AG09309 (cell line): ENCODE measurements at places on chromosomes 2 and 18.
A peak's percentile ranks its signal among the peaks of the same experiment; 100 is the strongest.

DNA sequence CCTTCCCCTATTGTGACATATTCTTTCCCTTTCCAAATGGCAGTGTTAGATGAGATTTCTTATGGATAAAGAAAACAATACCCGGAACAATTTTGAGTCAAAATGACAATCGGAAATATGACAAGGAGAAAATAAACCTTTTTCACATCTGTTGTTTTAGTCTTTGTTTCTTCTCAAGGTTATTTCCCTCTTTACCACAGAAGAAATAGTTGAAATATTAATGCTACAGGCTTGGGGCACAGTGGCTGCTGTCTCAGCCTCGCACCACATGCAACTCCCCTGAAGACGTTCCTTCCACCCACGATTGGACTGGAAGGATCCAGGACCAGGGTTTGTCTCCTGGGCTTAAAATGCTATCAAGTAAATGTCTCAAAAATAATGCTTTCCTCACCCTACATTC lies 77.6 kb downstream of the FHOD3 start:
- DNase-seq, result no peak

DNA sequence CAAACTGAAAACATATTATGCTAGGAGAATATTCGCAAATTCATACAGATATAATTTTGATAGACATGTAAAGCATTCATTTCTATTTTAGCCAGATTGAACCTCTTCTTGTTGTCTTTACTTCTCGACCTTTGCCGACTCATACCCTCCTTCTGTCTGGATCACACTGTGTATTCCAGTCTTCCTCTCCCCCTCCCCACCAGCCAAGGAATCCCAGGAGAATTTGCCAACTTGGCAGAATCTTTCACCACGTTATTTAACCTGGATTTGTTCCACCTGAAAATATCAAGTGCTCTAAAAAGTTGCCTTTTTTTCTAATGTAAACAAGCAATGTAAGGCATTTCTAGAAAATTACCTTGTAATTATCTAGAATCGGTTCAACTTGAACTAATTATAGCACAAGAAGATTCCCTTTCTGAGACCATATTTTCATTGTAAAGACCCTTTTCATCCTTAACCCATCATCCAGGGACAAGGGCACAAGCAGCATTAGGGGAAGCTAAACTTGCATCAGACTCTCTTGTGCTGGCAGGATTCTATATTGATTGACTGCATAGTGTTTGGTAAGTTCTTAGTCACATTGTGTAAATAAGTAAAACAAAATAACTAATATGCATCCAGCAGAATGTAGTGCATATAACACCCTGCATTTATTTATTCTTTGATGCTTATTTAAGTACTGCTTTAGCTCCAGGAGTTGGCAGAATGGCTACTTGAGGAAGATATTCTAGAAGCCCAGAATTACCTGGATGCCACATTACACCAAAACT lies 1328.7 kb upstream of the NXPH2 start:
- DNase-seq, result no peak

GRCh38 chr2:128438586-128438985 lies 119.9 kb upstream of the HS6ST1 start:
- no peak for DNase-seq

DNA sequence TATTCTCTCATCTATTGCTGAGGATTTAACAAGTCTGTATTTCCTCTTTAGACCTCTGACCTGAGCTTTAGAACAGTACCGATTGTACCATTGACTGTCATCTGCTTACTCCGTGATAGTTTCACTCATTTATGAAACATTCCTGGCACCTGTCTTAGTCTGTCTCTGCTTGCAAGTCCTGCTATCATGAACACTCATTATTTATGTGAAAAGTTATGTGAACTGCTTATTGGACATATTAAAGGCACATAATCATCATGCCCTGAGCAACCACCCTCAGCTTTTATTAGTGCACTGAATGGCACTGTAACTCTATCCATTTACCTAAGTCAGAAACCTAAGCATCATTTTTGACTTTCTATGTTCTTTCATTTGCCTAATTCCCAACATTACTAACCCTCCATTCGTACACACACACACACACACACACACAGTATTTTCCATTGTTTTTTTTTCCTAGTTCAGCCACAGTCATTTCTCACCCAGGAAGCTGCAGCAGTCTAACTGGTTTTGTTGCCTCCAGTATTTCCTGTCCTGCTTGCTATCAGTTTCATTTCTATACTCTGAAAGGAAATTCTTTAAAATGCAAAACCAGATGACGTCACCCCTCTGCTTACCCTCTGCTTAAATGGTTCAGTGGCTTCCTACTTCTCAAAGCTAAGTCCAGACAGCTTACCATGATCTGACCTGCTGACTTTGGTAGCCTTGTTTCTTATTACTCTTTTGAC lies 146.1 kb downstream of the HAUS1 start:
- DNase-seq, result peak; percentile 34

- no peak for DNase-seq
Measured at GRCh38 chr2:124582387-124582786, 557.3 kb downstream of the CNTNAP5 start.

DNA sequence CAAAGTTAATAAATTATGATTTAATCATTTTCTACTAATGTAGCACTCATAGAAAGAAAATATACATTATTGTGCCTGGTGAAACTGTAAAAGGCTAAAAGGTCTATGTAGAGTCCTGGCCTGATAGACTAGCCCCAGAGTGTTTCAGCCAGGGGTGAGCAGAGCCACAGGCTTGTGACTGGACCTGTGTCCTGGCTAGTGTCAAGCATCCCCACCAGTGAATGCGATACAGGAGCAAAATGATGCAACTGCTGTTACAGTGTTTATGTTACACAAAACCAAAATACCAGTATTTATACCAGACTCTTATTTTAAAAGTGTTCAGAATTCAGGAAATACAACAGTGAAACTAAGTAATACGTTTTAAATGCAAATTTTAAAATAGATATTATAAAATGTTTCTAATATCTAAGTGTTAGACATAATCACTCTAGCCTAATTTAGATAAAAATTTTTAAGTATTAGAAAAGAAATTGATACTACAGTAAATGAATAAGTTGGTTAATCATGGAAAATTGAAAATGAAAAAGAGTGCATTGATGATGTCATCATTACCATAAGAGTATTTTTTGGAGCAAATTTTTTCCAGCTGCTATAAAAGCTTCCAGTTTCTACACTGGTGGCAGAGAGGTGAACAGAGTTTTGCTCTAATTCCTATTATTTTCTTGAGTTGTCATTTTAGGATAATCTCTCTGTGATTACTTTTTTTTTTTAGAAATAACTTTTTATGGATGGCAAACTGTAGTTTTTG lies 6.2 kb upstream of the TSPYL6 start:
- no peak for DNase-seq

DNA sequence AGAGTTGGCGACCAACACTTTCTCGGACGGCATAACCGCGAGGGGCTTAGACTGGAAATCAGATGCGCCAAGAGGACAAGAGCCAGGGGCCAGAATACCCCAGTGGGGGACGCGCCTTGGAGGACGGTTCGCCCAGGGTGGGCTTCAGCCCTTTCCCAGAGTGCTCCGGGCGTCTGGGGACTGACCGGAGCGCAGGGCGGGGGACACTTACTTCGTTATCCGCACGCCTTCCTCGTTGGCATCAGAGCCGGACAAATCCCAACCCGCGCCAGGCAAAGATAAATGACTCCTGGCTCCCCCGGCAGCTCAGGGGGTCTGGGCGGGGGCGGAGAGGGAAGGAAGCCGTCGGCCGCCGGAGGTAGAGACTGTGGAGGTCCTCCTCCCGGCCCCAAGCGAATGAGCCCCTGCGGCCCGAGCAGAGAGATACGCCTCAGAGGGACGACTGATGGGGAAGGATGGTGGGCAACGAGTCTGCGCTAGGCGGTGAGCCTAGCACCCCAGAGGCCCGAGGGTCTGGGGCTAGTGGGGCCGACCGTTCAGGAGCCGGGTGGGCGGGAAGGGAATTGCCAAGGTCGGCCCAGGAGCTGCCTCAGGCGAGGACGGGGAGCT lies 4.7 kb upstream of the SATB2 start:
- DNase-seq, result no peak

DNA sequence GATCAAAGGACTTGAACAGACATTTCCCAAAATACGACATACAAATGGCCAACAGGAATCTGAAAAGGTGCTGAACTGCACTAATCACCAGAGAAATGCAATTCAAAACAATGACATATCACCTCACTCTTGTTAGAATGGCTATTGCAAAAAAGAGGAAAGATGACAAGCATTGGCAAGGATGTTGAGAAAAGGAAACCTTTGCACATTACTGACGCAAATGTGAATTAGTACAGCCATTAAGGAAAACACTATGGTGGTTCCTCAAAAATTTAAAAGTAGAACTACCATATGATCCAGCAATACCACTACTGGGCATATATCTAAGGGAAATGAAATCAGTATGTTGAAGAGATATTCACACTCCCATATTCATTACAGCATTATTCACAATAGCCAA lies 57.7 kb upstream of the ASPRV1 start:
- DNase-seq, result no peak

- DNase-seq, result no peak
Measured at GRCh38 chr2:221943076-221943810, 355.6 kb downstream of the PAX3 start.

DNA sequence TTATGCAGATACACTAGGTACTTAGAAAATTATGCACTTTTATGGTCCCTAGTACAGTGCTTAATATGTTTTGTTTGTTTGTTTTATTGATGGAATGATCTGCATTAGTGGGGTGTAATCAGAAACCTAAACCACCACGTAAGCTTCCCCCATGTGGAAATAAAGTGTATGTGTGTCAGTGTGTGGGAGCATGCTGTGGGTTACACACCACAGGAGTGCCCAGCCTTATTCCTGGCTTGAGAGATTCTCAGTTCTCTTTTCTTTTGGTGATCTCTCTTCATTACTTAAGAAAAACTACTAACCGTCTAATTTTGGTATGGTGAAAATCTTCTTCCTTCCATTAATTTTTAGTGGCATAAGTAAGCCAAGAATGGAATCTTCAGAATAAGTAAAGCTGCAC lies 398.6 kb downstream of the DCDC2C start:
- no peak for DNase-seq

DNA sequence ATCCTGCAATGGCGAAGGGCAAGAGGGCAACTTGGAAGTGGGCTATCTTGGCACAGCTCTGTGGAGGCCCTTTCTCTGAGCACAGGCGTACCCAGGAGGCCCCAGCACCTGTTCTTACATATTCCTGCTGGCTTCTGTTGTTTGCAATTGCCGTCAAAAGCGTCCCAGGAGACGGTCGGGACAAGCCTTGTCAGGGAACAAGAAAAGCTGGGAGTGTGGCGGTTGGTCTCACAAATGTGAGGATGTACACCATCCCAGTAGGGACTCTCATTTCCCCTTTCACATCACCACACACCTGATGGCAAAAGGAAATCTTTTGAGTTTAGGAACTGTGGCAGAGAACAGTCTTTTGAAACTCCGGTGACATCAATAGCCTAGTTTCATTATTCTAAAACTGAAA lies 94.7 kb upstream of the EFEMP1 start:
- no peak for DNase-seq

GRCh38 chr2:175309799-175310198 lies 128.3 kb upstream of the ATP5MC3 start:
- peak; percentile 7 for DNase-seq

DNA sequence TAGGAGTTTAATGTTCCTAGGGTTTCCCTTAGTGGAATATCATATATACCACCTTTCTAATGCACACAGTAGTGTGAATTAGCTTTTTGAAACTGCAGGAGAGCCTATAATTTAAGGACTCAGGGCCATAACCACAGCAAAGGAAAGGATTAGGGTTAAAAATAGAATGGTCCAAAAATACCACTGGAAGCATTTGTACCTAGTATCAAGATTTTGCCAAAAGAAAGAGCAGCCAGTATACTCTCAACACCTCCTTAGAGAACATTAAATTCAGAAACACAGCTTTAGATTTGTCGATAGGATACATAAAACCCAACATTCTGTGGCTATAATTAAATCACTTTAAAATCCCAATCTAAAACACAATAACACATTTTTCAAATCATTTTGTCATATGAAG lies 634.9 kb downstream of the EPHA4 start:
- no peak for DNase-seq

DNA sequence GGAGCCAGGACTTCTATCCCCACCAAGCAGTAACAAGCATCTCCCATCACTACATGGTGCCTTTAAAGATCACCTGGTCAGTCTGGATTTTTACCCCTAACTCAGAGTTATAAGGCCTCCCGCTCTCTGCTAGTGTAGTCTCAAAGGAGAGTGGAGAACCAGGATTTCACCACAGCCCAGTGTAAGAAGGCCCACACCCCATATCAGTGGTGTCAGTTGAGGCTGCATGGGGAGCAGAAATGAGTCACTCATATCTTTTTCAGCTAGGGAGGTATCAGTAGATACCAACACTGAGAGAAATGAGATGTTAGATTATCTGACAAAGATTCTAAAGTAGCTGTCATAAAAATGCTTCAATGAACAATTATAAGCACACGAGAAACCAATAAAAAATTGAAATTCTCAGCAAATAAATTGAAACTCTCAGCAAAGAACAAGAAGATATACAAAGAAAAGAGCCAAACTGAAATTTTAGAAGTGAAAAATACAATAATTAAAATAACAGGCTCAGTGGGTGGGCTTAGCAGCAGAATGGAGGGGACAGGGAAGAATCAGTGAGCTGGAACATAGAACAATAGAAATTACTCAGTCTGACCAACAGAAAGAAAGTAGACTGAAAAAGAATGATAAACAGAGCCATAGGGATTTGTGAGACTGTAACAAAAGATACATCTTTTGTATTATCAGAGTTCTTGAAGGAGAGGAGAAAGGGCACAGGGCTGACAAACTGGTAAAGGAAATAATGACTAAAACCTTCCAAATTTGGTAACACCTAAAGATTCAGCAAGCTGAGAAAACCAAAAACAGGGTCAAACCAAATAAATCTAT lies 257.7 kb downstream of the ANAPC1 start:
- no peak for DNase-seq

GRCh38 chr2:11387843-11388242 lies 43.4 kb upstream of the ROCK2 start:
- no peak for DNase-seq

DNA sequence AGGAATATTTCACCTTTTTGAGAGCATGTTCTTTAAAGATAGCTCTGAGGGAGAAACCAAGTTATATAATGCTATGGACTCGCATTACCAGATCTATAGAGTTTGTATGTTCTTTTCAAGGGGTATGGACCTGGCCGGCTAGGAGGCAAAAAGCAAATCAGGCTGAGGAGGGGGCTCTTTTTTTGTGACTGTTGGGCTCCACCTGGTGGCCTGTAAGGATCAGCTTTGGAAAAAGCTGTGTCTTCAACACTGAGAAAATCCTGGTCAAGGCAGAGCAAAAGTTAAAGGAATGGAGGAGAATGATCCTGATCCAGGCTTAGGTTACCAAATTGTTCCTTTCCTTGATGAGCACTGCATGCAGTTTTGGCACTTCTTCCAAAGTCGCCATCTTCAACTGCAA lies 180.5 kb downstream of the DIS3L2 start:
- no peak for DNase-seq

GRCh38 chr2:111897630-111897923 lies 830 bp upstream of the MERTK start:
- no peak for DNase-seq

DNA sequence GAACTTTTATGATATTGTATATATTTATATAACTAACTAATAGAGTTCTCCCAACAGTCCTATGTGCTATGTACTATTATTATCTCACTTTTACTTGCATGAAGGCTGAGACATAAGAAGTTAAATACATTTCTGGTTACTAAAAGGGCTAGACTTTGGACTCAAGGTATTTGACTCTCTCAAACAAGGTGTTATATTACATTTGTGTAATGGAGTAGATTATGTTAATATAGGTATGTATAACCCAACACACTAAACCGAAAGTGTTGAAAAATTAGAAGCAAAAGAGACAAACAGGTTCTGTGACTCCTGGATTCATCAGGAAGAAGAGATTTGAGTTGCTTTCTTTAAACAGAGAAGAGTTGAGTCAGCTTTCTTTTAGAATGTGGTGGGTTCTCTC lies 733.6 kb upstream of the ZEB2 start:
- no peak for DNase-seq
